Right renal pelvis (tissue), 4 donors: ENCODE measurements at places on chromosomes 2 and 18.

DNA sequence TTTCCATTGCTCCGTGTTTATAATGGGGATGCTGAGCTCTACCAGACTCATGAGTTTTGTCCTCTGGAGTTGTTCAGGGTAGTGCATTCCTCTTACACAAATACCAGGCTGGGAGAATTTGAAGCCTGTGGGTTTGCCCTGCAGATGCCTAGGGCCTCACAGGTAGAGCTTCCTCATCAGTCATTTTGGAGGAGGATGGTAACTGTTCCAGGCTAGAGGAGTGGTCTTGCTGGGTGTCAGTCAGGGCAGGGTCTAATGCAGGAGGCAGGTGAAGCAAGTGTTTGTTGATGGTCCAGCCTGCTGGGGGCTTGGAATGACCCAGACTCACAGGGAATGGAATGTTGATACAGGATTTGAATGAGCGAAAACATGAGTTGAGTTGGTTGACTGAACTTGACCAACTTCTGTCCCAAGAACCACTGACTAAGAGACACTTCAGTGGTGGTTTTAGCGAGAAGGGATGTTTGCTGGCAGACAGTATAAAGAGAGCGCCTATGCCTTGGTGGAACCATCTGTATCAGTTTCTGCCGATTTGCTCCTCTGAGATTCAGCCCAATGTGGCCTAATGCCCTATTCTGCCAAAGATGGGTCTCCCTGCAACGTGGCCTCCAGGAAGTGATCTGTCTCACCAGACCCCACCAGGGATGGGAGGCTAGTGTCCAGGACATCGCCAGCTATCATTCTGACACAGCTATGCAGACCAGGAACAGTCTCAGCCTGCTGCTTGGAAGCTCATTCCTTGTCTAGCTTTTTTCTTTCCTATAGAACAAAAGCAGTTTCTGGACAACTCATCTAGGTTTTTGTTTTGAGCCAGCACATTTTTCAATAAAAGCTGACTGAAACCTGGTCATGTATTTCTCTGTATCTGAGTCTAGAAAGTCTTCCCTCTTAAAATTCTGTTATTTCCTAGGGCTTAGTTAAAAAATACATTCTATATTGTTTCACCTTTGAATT is 9.3 kb downstream of the IL1R2 start:
- no peak for DNase-seq

DNA sequence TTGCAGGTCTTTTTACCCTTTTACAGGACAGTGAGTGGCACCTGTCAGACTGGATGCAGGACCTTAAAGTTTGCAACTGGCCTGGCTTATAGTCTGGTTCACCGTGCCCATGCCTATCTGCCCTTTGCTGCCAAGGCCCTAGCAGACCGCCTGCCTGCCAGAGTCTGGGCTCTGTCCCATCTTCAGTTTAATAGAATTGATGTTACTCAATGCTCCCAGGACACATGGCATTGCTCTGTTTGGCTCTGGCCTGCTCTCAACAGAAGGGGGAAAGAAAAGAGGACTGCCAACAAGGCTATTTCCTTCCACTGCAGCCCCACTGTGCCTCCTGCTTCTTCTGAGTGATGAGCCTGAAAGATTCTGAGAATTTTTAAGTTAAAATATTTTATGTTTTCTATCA is 25.6 kb upstream of the TMEM178A start:
- DNase-seq = no peak

GRCh38 chr2:197200051-197200761 is 110.4 kb downstream of the ANKRD44 start:
- no peak for DNase-seq

- no peak for DNase-seq
These were observed 51.4 kb downstream of the MARCHF4 start for GRCh38 chr2:216320852-216321251.

DNA sequence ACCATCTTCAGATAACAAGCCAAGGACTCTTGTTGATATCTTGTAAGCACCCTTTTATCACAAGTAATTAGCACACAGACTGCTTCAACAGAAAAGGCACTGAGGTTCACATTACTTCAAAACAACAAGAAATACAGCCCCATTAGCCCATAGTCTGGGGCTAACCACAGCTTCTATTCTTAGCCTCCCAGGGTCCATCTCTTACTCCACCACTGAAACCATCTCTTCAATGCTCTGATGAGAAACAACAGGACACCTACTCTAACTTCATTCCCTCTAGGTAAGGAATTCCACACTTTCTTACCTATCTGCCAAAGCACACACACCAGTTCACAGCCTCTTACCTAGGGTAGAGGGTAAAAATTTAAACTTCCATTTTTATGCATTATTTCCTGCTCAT is 26.4 kb upstream of the CYTIP start:
- DNase-seq = no peak

GRCh38 chr2:14944562-14945346 is 312.2 kb downstream of the LRATD1 start:
- DNase-seq = no peak

GRCh38 chr2:38158378-38159118 is 82.6 kb upstream of the CYP1B1 start:
- no peak for DNase-seq

GRCh38 chr2:12722447-12723316 is 5.9 kb downstream of the TRIB2 start:
- no peak for DNase-seq

DNA sequence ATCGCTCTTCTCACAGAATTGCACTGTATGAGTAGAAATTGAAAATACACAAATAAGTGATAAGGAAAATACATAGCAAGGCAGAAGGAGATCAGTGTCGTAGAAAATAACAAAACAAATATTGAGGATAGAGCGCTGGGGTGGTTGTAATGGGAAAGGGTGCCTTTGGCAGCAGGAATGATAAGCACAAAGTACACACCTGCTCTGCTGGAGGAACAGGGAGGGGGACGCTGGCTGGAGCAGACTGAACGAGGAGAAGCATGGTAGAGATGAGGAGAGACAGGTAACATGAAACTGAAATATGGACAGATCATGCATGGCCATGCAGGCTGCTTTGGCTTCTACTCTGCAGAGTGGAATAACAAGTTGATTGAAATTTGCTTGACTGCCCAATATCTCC is 181.2 kb upstream of the FSHR start:
- DNase-seq = no peak

DNA sequence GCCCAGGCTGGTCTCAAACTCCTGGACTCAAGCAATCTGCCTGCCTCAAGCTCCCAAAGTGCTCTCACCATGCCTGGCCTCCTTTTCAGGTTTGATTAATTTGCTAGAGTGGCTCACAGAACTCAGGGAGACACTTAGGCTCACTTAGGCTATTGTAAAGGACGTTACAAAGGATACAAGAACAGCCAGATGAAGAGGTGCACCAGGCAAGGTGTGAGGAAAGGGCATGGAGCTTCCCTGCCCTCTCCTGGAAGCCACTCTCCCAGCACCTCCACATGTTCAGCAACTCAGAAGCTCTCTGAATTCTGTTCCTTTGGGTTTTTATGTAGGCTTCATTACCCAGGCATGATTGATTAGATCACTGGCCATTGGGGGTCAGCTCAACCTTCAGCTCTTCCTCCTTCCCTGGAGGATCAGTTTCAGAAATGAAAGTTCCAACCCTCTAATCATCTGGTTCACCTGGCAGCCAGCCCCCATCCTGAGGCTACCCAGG is 78.7 kb upstream of the RGPD5 start:
- DNase-seq = no peak
